ENCODE measurements at places on chromosomes 6 and 20.

DNA sequence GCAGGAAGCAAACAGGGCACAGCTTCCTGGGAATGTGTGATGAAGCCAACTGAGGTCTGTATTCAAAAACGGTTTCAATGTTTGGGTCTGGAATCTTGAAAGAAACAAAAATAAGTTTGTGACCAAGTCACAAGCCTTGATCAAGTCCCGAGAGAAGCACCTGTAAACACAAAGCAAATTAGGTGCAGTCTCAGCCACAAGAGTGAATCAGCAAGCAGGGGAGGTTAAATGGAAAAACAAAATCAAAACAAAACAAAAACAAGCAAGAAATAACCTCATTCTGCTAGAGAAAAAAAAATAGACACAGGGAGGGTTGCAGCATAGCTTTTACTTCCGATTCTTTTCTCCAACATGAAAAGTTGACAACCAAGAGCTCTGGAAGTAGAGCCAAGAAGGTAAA lies 201.7 kb downstream of the CLIC5 start:
- DNase-seq: no peak

- peak; percentile 76 for DNase-seq
Observed at GRCh38 chr6:7052443-7053011, 55.2 kb upstream of the RREB1 start.

- DNase-seq: no peak
Observed at GRCh38 chr6:150930841-150931240, 65.3 kb downstream of the MTHFD1L start.

- no peak for DNase-seq
Observed at GRCh38 chr6:52325695-52326471, 36.1 kb upstream of the PAQR8 start.

- no peak for DNase-seq
Observed at GRCh38 chr6:33856031-33856590, 52.3 kb upstream of the MLN start.

DNA sequence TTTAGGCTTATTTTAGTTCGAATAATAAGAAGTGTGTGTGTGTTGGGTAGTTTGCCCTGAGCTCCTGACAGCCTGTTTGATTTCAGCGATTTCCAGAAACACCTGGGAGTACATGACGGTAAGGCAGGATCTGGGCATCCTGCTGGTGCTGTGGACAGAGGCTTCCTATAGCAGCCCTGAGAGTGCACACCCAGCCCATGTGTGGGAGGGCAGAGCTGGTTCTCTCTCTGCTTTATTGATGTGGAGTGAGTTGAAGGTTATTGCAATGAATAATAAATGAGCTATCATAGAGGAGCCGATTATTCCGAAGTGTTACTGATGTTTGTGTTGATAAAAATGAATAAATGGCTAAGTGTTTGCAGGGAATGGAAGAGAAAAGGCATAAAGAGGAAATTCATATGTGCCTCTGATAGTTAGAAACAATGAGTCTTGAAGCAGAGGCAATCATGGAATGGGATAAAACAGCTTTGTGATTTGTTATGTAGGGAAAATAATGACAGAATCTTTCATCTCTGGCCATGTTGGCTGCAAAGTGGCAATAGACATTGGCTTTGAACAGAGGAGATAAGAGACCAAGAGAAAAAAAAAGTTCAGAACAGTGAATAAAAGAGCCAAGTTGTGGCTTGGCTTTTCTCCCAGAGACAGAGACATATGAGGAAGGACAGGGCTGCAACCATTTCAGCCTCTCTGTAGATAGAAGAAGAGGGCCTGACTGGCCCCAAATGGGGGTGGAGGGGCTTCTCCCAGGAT lies 166.2 kb upstream of the CHD6 start:
- DNase-seq: peak; percentile 20

GRCh38 chr6:34359418-34360158 lies 32.9 kb downstream of the NUDT3 start:
- no peak for DNase-seq

DNA sequence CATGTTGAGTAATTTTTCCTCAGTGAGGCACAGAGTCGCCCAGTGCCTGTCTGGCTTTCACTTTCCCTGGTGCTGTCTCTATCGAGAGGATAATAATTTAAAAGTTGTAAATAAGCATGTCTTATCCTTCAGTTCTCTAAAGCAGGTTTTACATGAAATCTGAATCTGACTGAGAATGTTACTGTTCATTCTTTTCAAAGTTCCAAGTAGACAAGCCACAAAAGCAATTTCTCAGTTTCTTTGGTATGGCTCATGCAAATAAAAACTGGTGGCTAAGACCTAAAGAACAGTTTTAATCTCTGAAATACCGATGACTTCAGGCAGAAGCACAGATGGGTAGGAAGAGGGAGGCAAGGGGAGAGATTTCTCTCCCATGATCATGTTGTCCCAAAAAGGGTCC lies 87.6 kb upstream of the GCM1 start:
- no peak for DNase-seq

DNA sequence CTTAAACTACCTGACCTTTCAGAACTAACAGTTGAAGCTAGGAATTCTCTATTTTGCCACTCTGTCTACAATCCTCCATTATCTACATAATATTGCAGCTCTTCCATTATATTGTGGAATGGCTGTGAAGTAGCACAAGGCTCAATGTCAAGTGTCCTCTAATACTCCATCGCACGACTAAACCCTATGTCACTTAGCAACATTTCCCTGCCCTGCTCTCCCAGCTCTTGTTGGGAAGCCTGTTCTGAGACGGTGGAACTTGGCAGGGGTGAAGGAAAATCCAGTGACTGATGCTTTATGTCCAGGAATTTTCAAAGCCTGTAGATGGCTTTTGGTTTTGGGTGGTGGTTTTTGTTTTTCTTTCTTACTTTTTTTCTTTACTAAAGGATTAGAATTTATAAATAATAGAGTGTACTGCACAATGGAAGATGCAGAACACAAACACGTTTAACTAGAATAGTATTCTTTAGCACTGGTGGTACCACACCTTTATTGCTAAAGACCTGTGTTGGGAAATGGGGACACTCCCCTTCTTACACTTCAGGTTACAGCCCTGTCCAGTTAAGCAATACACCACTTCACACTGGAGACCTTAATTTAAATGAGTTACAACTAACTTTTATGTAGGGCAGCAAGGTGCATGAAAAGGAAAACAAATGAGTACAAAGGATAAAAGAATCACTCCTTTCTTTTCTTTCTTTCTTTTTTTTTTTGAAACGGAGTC lies 20.7 kb upstream of the AMD1 start:
- DNase-seq: no peak

- DNase-seq: peak; percentile 40
Observed at GRCh38 chr6:166691746-166692145, 64.7 kb upstream of the RPS6KA2 start.

DNA sequence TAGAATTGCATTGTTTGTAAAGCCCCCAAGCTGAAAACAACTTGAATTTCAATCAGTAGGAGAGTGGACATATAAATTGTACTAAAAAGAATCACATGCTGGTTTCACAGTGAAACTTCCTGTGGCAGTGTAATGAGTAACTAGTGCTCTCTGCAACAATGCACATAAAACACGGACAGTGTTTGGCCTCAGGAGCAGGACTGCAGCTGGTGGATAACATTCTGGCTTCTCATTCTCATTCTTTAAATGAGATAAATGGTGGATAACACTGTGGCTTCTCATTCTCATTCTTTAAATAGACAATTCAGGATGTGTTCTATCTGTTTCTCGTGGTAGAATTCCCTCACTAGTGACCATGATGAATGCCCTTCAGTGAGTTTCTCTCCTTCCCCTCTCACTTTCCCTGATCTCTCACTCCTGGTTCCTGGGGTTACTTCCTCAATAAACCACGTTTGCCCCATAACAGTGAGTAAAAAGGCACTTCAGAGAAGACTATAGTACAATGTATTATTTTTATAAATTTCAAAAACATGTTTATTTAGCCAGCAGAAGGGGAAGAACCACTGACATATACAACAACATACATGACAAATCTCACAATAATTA lies 59.9 kb downstream of the SLC22A2 start:
- no peak for DNase-seq

GRCh38 chr20:38315290-38315966 lies 11.5 kb downstream of the BPI start:
- no peak for DNase-seq

DNA sequence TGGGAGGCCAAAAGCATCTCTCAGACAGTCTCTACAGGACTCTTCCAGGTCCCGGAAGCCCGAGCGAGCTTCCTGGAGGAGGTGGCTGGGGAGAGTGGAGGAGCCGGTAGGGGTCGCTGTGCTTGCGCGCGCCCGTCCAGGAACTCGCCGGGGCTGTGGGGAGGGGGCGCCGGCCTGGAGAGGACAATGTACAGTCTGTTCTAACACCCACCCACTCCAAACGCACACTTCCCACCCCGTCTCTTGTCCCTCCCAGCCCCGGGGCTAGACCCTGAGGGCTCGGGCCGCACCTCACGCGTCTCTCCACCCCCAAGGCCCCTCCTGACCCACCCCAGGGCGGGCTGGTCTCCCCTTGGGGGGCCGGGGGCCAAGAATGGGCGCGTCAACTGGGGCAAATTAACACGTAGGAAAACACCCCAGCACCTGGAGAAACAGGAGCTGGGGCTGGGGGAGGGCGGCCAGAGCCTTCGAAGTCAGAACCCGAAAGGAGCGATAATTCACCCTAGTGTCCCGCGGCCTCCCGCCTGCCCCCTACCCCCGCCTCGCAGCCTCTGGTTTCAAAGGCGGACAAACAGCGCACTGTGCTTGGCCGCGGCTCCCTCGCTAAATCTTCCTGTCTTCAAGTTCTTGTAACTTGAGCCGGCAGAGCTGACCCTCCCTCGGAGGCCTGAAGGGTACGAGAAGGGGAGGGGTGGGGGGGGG lies 103.2 kb upstream of the FOXP4 start:
- DNase-seq: peak; percentile 67

- DNase-seq: no peak
Observed at GRCh38 chr6:30725713-30726505, 5.8 kb downstream of the TUBB start.

DNA sequence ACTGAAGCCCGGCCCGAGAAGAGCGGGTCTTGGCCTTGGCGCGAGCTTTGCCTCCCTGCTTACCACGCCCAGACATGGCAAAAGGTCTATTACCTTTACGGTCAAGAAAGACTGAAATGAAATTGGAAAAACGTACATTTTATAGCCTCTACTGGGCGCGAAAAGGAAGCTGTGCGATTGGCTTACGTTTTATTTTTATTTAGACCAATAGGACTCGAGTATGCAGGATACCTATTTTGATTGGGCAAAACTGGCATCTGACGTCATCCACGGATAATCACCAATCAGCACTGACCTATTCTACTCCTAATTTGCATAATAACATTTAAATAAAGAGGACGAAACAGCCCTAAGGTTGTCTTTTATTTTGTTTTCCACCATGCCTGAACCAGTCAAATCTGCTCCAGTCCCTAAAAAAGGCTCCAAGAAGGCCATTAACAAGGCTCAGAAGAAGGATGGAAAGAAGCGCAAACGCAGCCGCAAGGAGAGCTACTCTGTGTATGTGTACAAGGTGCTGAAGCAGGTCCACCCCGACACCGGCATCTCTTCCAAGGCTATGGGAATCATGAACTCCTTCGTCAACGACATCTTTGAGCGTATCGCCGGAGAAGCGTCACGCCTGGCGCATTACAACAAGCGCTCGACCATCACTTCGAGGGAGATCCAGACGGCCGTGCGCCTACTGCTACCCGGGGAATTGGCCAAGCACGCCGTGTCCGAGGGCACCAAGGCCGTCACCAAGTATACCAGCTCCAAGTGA lies 97.4 kb downstream of the OR2B2 start:
- DNase-seq: no peak

GRCh38 chr6:3013486-3013885 lies 13.8 kb downstream of the NQO2 start:
- DNase-seq: peak; percentile 37

DNA sequence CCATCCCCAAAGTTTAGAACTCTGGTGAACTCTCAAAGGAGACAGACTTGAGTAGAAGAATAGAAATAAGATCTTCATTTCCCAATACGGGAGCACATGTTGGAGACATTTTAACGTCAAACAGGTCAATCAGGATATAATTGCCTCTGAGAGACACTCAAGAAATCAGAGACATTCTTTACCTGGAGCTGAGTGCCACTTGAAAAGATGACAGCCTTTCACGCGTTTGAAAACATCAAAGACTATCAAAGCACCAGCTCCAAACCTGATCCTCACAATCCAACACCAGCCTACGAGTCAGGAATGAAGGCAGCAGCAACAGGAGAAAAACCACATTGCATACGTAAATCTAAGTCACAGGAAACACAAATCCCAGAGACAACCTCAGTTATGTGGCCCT lies 571.5 kb upstream of the CDH4 start:
- no peak for DNase-seq

- DNase-seq: no peak
Observed at GRCh38 chr6:151181706-151182363, 57.9 kb upstream of the AKAP12 start.

- peak; percentile 25 for DNase-seq
Observed at GRCh38 chr6:50007819-50008218, 14.0 kb downstream of the DEFB110 start.

DNA sequence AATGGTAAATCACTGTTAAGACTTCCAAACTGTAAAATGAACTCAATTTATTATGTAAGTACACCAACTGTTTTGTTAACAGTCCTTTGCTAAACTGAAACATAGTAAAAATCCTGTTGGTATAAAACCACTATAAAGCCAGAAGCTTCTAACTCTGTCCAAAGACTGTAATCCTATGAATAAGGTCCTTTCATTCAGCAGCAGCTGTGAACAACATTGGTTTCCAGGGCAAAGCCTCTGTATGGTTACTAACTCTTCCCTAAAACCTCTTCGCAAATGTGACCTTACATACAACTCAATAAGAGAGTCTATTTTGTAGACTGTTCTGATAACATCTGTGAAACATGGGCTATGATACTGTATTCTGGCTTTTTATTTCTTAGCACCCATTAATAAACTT lies 40.1 kb downstream of the NUP153 start:
- no peak for DNase-seq

- DNase-seq: no peak
Observed at GRCh38 chr6:108757357-108757756, 90.9 kb upstream of the ARMC2 start.

- DNase-seq: no peak
Observed at GRCh38 chr6:83862776-83863471, 3.4 kb downstream of the CYB5R4 start.

DNA sequence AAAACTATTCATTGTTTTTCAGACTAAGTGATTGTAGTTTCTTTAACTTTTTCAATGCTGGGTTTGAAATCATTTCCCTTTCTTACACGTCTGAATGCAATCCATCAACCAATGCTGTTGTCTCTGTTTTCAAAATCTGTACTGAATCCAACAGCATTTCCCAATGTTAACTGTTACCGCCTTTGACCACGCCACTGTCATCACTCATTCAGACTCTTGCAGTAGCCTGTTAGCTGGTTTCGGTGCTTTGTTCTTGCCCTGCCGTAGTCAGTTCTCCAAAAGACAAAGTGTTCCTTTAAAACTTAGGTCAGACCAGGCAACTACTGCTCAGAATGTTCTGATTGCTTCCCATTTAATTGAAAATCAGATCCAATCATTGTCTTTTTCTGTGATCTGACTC lies 131.3 kb downstream of the PLCB4 start:
- no peak for DNase-seq

- DNase-seq: no peak
Observed at GRCh38 chr6:86888301-86888700, 49.0 kb upstream of the HTR1E start.

GRCh38 chr6:165098165-165098564 lies 211.2 kb downstream of the C6orf118 start:
- no peak for DNase-seq

Measured in urothelium cell line (cell line).